Effector memory CD4-positive, alpha-beta T cell (primary cell): ENCODE measurements at places on chromosomes 2 and 18.

DNA sequence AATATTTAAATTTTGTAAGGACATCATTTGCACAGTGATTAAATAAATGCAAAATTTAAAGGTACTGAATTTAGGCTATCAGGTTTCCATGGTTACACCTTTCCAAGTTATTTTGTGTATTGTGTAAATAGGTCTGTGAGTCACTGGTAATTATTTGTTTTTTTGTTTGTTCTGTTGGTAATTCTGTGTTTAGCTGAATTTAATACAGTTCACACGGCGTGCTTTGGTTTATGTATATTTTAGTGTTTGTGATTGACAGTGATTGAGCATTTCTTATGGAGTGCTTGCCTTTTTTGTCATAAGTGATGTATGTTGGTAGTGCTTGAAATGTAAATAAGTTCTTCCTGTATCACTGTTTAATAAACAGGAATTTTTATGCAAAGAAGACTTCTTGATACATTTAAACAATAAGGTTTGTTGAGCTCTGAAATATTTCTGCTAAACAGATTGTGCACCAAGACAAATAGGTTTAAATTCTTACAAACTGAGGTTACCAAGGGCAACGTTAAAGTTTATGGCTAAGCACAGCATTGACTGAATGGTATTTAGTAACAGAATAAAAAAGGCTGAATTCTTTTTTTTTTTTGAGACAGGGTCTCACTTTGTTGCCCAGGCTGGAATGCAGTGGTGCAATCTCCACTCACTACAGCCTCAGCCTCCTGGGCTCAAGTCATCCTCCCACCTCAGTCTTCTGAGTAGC, 38.3 kb upstream of the DLX1 start:
- no peak for DNase-seq

GRCh38 chr2:236551471-236552211, 18.0 kb upstream of the ACKR3 start:
- DNase-seq: no peak

DNA sequence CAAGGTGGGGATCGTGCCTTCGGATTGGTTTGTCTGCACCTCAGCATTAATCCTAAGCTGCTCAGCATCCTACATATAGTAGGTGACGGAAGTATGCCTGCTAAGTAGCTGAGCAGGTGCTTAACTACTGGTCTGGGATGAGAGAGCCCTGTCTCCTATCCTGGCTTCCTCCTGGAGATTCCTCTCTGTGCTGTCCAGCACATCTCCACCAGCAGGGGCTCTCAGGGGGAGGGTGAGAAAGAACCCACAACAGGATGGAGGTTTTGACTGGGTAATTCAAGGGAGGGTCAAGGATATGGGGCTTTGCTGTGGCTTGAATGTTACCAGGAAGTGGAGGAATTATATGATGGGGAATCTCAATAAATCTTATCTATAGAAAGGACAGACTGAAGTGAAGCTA, 45.4 kb upstream of the KIF5C start:
- no peak for DNase-seq

DNA sequence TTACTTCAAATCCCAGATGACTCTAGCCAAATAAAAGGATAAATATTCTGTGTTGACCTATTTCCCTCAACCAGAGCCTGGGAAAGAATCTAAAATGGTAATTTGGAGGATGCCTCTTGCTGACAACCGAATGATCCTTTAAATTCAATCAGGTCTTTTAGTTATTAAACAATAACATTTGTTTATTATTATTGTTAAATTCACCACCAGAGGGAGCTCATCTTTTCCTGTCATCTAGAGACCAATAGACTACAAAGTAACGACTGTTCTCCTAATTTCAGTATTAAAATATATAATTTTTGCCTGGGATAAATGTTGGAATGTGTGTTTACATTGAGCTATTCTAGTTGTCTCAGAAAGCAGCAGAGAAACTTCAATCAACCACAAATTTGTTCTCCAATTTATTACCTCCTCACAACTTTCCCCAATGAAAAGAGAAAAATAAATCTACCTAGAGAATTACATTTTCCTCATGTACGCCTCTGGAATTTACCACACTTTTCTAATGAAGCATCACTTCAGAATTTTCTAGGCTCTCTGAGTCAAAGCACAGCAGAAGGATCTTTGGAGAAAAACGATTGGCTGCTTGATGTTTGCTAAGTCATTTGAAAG, 142.7 kb downstream of the SCG2 start:
- DNase-seq: no peak

DNA sequence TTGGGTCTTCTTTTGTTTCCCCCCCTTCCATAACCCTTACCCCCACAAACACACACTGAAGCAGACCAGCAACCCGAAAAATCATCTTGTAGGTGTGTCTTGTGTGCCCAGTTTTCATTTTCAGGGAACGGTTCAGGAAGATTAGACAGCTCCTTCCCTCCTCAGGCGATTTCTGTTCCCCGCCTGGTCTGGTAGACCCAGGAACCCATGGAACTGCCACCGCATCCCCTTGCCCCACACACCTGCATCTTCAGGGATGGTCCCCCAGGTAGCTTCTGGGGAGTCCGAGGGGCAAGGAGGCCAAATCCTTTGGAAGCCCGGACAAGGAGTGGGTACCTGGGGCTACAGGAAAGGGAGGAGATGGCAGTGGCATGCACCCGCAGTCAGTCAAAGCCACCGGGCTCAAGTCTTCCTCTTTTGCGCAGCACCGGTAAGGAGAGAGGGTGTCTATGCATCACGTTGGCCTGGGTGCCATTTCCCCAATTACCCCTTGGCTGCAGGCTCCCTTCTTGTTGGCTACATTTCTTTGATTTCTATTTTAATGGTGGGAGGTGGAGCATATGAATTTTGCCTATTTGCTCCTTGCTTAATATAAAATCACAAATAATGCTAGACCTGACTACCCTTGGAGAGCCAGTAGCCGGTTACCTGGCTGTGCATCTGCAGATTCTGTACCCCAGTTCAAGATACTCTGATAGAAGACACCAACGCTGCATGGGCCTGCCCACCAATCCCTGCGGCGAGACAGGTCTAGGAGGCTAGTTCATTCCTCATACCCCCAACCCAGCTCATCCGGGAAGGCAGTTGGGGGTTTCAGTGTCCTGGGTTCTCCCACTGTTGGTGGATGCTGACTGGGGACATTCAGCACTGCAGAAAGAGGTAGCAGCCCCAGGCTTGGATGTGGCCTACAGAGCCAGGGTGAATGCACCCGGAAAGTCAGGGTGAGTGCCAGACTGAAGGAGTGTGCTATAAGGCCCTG, 30.0 kb upstream of the ATP6V1B1 start:
- DNase-seq: no peak

DNA sequence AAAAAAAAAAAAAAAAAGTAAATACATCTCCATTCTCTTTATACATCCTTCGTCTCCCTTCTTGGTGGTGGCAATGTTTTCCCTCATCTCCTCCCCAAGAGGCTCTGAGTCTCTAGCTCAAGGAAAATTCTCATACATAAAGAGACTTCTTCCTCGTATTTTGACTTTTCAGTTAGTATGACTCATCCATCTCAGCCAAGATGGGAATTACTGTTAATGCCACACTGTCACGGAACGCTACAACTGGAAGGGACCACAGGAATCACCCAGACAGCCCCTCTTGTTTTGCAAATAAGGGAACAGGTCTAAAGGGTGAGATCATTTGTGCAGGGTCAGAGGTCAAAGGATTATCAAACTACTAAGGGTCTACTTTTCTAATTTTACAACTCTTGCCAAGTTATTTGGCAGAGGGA, 19.5 kb downstream of the NFE2L2 start:
- no peak for DNase-seq
